ENCODE measurements at places on chromosomes 4 and X.

GRCh38 chr4:174040287-174040686, 243.2 kb downstream of the FBXO8 start:
- DNase-seq = no peak

GRCh38 chrX:154484255-154485149, 1.9 kb downstream of the UBL4A start:
- no peak for DNase-seq

GRCh38 chr4:26288355-26288909, 32.4 kb upstream of the RBPJ start:
- peak; percentile 85 for DNase-seq

GRCh38 chrX:100721328-100721727, 10.6 kb downstream of the SYTL4 start:
- DNase-seq = no peak

DNA sequence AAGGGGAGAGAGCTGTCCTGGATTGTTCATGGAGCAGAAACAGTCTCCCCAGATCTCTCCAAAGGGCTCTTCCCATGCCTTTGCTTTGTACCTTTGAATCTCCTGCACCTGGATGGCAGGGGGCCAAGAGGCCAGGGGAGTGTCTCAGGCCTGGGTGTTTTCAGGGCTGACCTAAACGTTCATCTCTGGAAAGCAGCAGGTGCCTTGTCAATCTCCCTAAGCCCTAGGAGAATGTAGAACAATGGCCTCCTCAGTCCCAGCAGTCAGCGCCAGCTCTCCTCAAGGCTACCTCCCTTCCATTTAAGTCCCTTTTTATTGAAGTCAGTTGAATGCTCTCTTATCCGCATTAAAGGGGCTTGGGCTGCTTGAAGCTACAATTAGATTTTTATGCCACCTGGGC, 31.2 kb upstream of the NSUN7 start:
- no peak for DNase-seq

GRCh38 chrX:21153503-21153902, 220.7 kb upstream of the CNKSR2 start:
- peak; percentile 49 for DNase-seq

- DNase-seq = no peak
Measured at GRCh38 chr4:106478152-106478551, 109.6 kb upstream of the GIMD1 start.

GRCh38 chr4:185546335-185546734, 11.0 kb upstream of the PDLIM3 start:
- DNase-seq = no peak

DNA sequence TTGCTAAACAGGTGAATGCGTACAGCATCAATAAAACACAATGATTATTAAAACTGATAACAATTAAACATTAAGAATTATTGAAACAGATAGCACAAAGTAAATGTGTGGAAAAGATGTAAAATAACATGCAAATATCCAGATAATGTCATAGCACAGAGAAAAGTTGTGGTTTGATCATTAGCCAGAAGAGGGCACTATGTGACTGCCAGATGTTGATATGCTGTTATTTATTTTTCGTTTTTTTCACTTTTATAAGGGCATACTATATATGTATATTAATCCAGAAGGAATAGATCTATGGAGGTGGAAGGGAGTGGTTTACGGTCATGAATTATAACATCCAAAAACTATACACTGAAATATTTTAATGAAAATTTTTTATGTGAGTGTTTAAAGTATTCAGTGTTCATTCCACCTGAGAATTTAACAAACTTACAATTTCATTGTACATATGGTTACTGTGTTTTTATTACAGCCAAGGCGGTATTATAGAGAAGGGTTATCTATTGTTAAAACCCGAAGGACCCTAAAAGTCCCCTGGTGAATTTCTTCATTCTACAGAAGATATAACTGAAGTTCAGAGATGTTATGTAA, 211.9 kb upstream of the UGT8 start:
- DNase-seq = peak; percentile 50

DNA sequence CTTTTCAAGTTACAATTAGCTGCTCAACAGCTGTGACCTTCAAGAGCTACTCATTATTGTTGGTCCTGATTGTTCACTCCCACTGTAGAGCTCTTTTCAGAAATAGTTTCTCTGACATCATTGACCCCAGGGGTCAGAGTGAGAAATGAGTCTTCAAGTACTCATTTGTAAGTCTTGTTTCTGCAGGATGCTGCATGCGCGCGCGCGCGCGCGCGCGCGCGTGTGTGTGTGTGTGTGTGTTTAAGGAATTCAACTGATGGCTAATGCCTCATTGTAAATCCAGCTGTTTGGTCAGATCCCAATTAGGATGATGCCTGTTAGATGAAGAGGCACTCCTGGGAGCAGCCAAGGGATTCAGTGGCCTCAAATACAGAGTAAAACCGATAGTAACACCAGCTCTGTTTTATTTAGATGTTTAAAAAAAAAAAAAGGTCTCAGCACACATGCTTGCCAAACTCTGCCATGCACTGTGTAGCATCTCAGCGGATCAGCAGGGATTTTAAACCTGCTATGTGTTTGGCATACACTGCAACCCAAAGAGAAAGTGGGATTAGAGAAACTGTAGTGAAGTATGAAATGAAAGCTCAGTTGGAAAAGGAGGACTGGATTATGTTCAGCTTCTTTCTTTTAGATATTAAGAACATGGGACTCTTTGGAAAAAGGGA, 332.3 kb downstream of the ADGRL3 start:
- DNase-seq = no peak

DNA sequence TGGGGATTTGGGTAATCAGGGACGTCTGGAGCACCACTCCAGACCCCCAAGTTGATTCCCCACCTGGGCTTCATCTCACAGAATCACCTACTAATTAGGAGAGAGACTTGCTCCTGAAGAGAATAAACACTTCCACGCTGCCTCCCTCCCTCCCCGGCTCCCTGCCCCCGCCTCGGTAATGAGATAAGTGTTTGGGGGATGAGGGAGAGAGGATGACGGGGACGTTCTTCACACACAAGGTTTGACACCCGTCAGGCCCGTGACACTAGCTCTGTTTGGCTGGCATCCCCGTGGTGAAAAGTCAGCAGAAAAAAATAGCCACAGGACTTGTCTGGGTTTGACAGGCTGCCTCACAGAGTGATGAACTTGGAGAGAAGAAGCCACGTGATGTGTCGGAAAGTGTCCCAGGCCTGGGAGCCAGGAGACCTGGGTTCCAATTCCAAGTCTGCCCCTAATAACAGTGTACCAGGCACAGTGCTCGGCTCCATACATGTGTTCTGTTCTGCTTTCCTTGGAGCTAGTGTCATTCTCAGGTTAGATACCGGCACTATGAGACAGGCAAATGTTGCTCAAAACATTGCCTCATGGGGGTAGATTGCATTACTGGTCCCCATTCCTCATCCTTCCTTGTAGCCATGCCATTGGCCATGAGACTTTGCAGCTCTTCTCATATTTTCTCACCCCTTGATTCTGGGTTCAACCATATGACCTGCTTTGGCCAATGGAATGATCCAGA, 578.0 kb downstream of the BCOR start:
- DNase-seq = no peak

DNA sequence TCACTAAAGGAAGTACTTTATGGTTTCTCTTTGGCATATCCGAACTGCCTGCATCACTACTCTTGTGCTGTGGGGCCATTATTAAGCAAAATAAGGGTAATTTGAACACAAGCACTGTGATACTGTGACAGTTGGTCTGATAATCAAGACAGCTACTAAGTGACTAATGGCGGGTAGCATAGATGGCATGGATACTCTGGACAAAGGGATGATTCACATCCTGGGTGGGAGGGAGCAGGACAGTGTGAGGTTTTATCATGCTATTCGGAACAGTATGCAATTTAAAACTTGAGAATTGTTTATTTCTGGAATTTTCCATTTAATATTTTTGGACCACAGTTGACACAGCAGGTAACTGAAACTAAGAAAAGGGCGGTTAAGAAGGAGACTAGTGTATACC, 52.6 kb upstream of the CITED1 start:
- peak; percentile 67 for DNase-seq
